Pons (tissue), 1 donor: ENCODE measurements at places on chromosomes 1 and 21.

DNA sequence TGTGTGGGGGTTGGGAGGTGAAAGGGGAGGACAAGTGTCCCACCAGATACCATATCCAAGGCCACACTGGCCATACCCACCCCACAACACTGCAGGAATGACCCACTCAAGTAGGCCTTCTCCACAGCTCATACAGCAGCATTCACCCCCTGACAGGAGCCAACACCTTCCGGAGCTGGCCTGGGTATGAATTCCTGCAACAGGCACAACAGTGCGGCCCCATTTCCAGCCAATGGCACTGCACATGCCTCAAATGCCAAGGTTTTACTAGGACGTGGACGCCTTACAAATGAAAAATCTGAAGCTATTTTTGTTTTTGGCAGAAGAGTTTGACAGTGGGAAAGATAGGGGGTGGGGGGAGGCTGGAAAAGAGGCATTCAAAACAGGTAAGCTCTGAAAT, 2.0 kb downstream of the KCND3 start:
- DNase-seq, result no peak

DNA sequence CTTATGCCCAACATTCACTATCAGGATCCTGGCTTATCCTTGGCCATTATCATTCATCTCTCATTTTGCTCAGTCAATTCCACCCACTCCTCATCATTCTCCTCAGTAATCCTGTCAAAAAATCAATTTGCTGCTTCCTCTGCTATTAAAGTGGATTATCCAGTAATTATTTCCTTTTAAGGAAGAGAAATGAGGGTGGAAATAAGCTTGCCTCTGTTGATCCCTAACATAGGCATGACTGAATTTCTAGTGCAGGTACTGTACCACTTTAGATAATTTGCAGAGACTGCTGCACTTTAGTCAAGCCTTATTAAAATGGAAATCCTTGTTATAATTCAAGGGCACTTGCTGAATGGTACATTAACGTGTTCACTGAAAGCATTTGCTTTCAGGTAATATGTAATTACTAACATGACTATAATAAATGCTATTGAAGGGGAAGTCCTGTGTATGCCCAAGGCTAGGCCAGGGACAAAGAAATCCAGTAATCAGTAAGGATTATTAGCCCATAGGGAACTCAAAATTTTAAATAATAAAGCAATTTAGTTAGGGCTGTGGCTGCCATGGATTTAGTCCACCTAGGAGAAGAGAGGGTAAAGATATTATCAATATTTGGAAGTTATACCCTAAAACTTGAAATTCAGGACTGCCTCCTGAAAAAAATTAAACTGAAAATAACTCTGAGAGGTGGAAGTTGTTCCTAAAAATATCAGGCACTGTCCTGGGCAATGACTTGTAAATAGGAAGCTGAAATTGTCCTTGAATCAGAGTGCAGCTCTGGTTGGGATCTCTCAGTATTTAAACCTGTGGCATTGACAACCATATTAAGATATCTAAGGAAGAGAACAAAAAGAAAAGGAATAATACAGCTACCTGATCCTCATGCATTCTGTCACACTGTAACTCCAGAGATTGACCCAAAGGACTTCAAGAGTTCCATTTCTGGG, 43.4 kb downstream of the RGS2 start:
- no peak for DNase-seq

GRCh38 chr21:17461582-17461981, 51.3 kb upstream of the CXADR start:
- no peak for DNase-seq

- no peak for DNase-seq
Observed at GRCh38 chr1:203048555-203049051, 22.3 kb downstream of the PPFIA4 start.

DNA sequence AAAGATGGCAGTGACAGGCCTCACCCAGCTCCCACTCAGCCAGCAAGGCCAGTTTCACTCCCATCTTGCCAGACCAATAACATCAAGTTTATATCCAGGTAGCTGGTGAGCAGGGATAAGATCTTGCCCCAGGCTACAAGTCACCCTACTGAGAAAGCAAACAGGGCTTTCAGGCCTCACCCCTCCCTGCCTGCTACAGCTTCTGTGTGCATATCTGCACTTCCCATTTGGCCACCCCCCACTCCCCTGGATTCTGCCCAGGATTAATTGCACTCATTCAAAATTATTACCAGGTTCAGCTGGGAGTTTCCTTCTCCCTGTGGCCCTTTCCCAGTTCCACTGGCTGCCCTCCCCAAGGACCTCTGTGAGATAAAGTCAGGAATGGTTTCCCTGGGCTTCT, 352.1 kb downstream of the TBX15 start:
- no peak for DNase-seq
